ENCODE measurements at places on chromosomes 4 and X. TPM values are rescaled to one million over a fixed set of nuclear protein-coding genes. Genes with fewer than 3 reads are reported as not detected.
A peak's percentile ranks its signal among the peaks of the same experiment; 100 is the strongest.

Gene SLC26A1
- total RNA-seq = not detected

Gene GK
- total RNA-seq = 9.6 TPM

Gene SSX3
- not detected for total RNA-seq

GRCh38 chr4:58649226-58649625 is 1539.0 kb upstream of the IGFBP7 start:
- ATAC-seq = no peak

GRCh38 chrX:1112321-1112720 is 100.1 kb downstream of the CRLF2 start:
- no peak for ATAC-seq

DNA sequence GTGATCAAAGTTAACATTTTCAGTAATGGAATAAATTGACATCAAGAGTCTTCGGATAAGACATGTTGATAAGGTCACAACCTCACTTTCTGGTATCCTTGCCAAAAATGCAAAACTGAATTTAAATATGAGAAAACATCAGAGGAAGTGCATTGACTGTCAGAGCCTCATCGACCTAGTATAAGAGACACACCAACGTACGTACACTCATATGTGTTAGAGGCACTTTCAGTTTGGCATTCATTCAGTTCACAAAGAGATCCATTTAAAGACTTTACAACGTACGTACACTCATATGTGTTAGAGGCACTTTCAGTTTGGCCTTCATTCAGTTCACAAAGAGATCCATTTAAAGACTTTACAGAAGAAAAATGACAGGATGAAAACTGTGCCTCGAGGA is 280.3 kb downstream of the INPP4B start:
- no peak for ATAC-seq

DNA sequence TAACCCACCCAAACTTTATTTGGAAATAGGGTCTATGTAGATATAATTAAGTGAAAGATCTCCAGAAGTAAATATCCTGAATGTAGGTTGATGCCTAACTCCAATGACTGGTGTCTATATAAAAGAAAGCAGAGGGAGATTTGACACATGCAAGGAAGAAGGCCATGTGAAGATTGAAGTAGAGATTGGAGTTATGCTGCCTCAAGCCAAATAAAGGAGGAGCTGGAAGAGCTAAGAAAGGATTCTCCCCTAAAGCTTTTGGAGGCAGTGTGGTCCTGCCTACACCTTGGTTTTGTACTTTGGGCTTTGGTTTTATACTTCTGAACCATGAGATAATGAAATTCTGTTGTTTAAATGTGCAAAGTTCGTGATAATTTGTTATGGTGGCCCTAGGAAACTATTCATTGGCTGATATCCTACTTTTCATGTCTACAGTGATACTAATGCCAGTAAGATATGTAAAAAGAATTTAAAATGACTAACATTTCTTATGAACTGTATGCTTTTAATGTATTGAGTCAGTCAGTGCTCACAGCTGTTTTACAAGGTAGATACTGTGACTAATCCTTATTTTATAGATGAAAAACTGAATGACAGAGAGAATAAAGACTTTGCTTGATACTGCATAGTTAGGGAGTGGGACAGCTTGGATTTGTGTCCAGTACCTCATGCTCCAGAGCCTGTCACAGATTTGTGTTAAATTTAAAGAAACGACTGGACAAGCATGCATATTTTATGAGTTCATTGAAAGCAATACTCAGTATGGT is 5.9 kb upstream of the RAB40AL start:
- ATAC-seq = no peak

GRCh38 chr4:58665649-58666048 is 1555.5 kb upstream of the IGFBP7 start:
- no peak for ATAC-seq

GRCh38 chr4:151195801-151196200 is 81.2 kb upstream of the PRSS48 start:
- no peak for ATAC-seq

- ATAC-seq = peak; percentile 28
These were observed 594.9 kb downstream of the TECRL start for GRCh38 chr4:63814171-63814964.

DNA sequence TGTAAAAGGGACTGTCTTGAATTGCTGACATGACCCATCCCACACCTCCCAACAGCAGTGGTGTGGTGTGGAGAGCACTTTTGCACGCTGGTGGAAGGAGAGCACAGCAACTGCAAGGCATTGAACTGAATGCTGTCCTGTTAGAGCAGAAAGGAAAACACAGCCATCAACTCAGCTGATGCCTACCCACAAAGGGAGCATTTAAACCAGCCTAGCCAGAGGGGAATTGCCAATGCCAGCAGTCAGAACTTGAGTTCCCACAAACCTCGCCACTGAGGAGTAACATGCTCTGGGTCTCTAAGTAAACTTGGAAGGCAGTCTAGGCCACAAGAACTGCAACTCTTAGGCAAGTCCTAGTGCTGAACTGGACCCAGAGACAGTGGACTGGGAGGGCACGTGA is 31.9 kb downstream of the MAGED4 start:
- no peak for ATAC-seq

Measured in gastroesophageal sphincter (tissue), 4 donors.